Caudate nucleus (tissue), 63 donors: ENCODE measurements at places on chromosomes 5 and 9.

- no peak for DNase-seq
Measured at GRCh38 chr9:109555215-109555614, 57.1 kb upstream of the PTPN3 start.

- DNase-seq: no peak
Measured at GRCh38 chr9:5628183-5628529, 751 bp upstream of the RIC1 start.

- no peak for DNase-seq
Measured at GRCh38 chr5:178196281-178196812, 8.0 kb upstream of the HNRNPAB start.

DNA sequence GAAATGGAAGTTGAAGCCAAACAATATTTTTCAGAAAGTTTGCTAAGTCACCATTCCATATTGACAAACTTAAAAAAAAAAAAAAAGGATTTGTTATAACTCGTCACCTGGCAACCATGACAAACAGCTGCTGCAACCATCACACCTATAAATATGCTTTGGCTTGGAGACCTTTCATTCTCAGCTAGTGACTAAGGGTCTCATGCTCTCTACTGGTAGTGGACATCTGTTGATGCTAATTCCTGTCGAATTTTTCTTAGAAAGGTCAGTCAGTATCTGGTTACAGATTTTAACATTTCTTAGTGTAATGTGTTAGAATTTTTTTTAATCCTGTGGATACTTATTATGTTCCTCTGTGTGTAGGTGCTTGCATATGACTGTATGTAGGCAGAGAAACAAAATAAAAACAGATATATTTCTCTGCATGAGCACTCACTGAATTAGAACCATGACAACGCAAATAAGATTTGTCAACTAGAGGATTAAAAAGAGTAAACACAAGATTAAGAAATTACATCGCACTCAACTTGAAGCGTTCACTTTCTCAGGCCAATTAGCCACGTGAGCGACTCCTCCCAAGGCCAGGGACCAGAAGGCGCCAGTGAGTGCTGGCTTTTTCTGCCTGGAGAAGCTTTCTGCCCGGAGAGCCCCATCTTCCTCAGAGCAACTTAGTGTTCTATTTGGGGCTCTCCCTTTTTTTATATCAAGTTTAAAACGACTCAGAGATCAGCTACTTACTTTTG is 27.0 kb upstream of the ZNF622 start:
- DNase-seq: no peak

GRCh38 chr5:142587354-142587965 is 98.4 kb downstream of the FGF1 start:
- no peak for DNase-seq

DNA sequence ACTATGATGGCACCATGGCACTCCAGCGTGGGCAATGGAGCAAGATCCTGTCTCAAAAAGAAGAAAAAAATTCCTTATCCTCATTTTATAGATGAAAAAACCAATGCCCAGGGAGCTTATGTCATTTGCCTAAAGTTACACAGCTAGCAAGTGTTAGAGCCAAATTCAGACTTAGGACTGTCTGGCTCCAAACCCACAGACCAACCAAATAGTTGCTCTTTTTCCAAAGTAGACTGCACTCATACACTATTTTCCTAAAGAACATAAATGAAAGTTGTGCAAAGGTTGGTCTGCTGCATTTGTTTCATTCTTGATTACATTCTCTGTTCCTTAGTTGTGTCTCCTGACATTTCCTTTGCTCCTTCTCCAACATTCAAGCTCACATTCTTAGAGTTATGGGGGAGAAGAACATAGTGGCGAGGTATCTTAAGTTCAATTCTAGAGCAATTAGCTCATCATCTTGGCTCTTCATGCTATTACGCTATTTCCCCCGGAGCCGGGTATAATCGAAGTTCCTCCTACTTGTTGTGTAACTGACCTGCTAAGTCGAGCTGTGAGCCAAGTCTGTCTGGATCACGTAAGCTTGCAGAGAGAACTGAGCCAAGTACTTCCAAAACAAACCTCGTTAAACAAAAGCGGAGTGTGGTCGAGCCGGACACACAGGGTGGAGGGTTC is 138.3 kb downstream of the RFK start:
- no peak for DNase-seq

DNA sequence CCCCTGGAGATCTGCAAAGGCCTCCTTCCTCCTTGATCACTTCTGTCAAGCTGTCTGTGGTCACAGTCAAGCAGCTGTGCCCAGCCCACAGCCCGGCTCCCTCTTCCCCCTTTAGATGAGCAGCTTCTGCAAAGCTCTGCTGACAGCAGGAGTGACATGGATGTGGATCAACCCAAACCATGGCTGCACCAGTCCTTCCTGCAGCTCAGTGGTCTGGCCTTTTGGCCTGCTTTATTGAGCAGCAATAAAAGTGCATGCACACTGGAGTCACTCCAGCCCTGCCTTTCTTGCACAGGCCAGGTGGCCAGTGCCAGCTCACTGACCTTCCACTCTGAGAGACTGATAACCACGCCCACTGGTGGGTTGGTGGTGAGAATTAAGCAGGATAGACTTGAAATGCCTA is 91.3 kb upstream of the OTULINL start:
- no peak for DNase-seq
